GM12878 (cell line): ENCODE measurements at places on chromosomes 4 and X. TPM values are rescaled to one million over a fixed set of nuclear protein-coding genes. Genes with fewer than 3 reads are reported as not detected.

HSFX4 gene
- 0.15 and 0.21 TPM in 2 replicates for polyA plus RNA-seq

DNA sequence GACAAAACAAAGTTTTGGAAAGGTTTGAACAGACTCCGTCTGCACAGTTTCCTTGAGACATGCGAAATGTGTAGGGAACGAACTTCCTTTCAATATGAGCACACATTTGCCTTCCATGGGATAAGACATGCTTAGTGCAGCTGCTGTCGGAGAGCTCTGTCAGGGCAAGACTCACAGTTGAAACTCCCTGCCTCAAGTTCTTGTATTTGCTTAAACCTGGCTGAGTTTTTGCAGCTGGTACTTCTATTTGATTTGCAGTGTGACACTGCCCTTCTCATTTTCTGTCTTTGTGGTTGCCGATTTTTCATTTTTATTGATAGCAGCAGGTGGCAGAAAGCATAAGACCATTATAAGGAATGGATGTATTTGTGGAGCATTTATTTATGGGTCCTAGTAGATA is 18.2 kb upstream of the RHOH start:
- H3K27me3 ChIP-seq, result no peaks in the 10 kb centered on the region
- no peak overlapping the region for H3K4me3 ChIP-seq
- no peak overlapping the region for H3K27ac ChIP-seq
- peaks cover 22% of the 10 kb centered on the region for H3K4me1 ChIP-seq
- H3K36me3 ChIP-seq, result no peaks in the 10 kb centered on the region
- DNase-seq, result no peak

DNA sequence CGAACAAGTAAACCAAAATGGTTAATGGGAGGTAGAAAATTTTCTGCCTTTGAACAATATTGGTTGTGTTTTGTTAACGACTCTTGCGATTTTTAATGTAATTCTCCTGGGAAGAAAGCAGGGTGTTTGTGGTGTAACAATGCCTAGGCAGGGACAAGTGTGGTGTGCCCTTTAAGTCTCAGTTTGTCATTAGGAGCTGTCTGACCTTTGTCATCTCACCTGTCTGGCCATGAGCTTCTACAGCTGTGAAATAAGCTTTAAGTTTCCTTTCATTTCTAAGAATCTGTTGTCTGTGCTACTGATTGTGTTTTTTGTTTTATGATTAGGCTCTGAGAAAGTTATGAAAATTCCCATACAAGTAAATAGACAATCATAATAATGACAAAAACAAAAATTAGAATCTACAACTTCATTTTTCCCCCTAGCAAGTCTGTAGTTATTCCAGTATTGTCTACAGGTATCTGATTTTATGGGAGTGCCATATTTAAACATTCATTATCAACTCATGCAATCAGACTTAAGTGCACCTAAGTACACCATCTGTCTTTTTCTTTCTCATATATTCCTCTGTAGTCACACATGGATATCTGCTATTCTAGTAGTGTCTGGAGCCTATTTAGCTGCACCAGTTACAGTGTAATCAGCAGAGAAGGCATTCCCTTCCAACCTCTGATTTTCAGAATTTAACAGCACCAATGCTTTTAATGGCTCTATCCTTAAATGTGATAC is 203.5 kb downstream of the PPARGC1A start:
- no peaks in the 10 kb centered on the region for H3K36me3 ChIP-seq
- no peak overlapping the region for H3K27ac ChIP-seq
- no peak overlapping the region for H3K4me3 ChIP-seq
- H3K27me3 ChIP-seq, result no peaks in the 10 kb centered on the region

GRCh38 chr4:88786011-88786410 is 88.4 kb upstream of the NAP1L5 start:
- no peak for DNase-seq
- no peaks in the 10 kb centered on the region for H3K27me3 ChIP-seq
- H3K27ac ChIP-seq, result no peak overlapping the region
- no peaks in the 10 kb centered on the region for H3K36me3 ChIP-seq

MND1 gene
- 49.7 and 55.0 TPM in 2 replicates for polyA plus RNA-seq

GRCh38 chrX:132737743-132738142 is 220.7 kb downstream of the HS6ST2 start:
- no peaks in the 10 kb centered on the region for H3K27me3 ChIP-seq
- H3K4me1 ChIP-seq, result no peaks in the 10 kb centered on the region
- no peak overlapping the region for H3K27ac ChIP-seq
- H3K4me3 ChIP-seq, result no peak overlapping the region

GRCh38 chrX:50448565-50448964 is 22.1 kb downstream of the DGKK start:
- H3K27me3 ChIP-seq, result no peaks in the 10 kb centered on the region
- H3K4me3 ChIP-seq, result no peak overlapping the region
- DNase-seq, result no peak
- H3K36me3 ChIP-seq, result no peaks in the 10 kb centered on the region
- no peaks in the 10 kb centered on the region for H3K4me1 ChIP-seq
- no peak overlapping the region for H3K27ac ChIP-seq

DNA sequence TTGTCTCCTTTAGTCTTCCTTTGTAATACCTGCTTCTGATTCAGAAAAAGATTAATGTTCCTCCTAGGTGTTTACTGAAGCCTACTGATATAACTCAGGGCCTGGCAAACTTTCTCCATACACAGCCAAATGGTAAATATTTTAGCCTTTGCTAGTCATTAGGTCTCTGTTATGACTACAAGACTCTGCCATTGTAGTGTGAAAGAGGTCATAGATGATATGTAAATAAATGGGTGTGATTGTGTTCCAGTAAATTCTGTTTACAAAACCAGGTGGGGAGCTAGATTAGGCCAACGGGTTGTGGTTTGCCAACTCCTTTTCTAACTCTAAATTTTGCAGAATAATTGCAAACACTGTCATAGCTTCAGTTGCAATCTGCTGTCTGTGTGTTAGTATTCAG is 568.1 kb upstream of the GNPDA2 start:
- H3K36me3 ChIP-seq, result no peaks in the 10 kb centered on the region
- H3K4me1 ChIP-seq, result no peaks in the 10 kb centered on the region
- no peak overlapping the region for H3K27ac ChIP-seq
- DNase-seq, result no peak
